ENCODE measurements at places on chromosomes 2 and 18. TPM values are rescaled to one million over a fixed set of nuclear protein-coding genes. Genes with fewer than 3 reads are reported as not detected.

BMP10 gene
- total RNA-seq = not detected

MEIS1 gene
- total RNA-seq = 201 TPM

LYPD6 gene
- 13.4 TPM for total RNA-seq

WNT6 gene
- 0.82 TPM for total RNA-seq

LRATD1 gene
- total RNA-seq = 18.8 TPM

SPRED2 gene
- total RNA-seq = 23.7 TPM

ONECUT2 gene
- 0.06 TPM for total RNA-seq

GKN2 gene
- total RNA-seq = 0.53 TPM

LRRTM1 gene
- 9.9 TPM for total RNA-seq

Data from metanephros (tissue), 2 donors.